ENCODE measurements at places on chromosomes 1 and 21. TPM values are rescaled to one million over a fixed set of nuclear protein-coding genes. Genes with fewer than 3 reads are reported as not detected.

DNA sequence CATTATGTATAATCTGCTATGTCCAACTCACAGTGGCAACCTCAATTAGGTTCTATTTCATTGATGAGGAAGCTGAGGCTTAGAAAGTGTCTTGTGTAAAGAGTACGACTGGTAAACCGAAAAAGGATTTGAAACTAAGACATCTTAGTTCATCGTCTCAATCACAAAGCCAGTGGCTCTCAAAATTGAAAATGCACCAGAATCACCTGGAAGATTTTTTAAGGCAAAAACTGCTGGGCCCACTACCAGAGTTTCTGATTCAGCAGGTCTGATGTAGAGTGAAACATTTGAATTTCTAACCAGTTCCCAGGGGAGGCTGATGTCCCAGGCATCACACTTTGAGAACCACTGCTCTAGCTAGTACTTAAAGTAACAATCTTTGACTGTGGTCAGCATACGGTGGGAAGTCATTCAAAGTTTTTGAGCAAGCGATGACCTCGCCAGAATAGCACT, 5.2 kb upstream of the LRRC53 start:
- H3K27me3 ChIP-seq: peaks cover 10% of the 10 kb centered on the region
- no peak overlapping the region for H3K27ac ChIP-seq
- peaks cover 5% of the 10 kb centered on the region for H3K4me1 ChIP-seq
- no peak overlapping the region for H3K4me3 ChIP-seq
- DNase-seq: no peak

- no peaks in the 10 kb centered on the region for H3K27me3 ChIP-seq
- H3K4me1 ChIP-seq: no peaks in the 10 kb centered on the region
- no peak for DNase-seq
- H3K4me3 ChIP-seq: no peak overlapping the region
Observed at GRCh38 chr21:38839328-38840286, 33.9 kb downstream of the ETS2 start.

HSD11B1 gene
- total RNA-seq: not detected

- no peak for DNase-seq
- no peak overlapping the region for H3K27ac ChIP-seq
- no peaks in the 10 kb centered on the region for H3K4me1 ChIP-seq
- H3K27me3 ChIP-seq: no peaks in the 10 kb centered on the region
- no peaks in the 10 kb centered on the region for H3K36me3 ChIP-seq
Observed at GRCh38 chr1:176745945-176746344, 283.0 kb downstream of the PAPPA2 start.

KRTAP11-1 gene
- not detected for total RNA-seq

APP gene
- 489 TPM for total RNA-seq

GRCh38 chr1:44359234-44359935, 4.3 kb upstream of the ERI3 start:
- H3K4me1 ChIP-seq: peaks cover 34% of the 10 kb centered on the region
- H3K27me3 ChIP-seq: peaks cover 18% of the 10 kb centered on the region
- H3K27ac ChIP-seq: peak overlapping the region; percentile 57
- no peak for DNase-seq
- H3K4me3 ChIP-seq: no peak overlapping the region

GRCh38 chr1:87103074-87103473, 188.6 kb downstream of the HS2ST1 start:
- no peak for DNase-seq
- peaks cover 16% of the 10 kb centered on the region for H3K36me3 ChIP-seq
- peaks cover 9% of the 10 kb centered on the region for H3K4me1 ChIP-seq
- H3K27ac ChIP-seq: no peak overlapping the region
- H3K27me3 ChIP-seq: no peaks in the 10 kb centered on the region

DNA sequence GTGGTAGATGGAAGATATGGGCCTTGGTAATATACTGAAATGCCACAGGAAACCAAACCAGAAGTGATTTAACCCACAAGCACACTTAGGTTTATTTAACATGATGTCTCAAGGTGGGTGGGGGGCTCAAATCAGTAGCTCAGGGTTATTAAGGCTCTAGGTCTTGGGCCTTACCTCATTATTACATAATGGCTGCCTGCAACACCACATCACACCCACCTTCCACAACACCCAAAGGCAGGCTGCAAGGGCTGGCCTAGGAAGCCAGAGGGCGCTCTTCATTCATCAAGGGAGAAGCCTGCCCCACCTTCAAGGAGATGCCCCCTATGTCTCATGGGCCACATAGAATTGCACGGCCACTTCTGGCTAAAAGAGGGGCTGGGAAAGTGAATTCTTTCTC, 6.0 kb downstream of the TFF1 start:
- H3K27ac ChIP-seq: no peak overlapping the region
- peaks cover 15% of the 10 kb centered on the region for H3K27me3 ChIP-seq
- no peaks in the 10 kb centered on the region for H3K36me3 ChIP-seq
- DNase-seq: no peak
- H3K4me1 ChIP-seq: no peaks in the 10 kb centered on the region

- DNase-seq: no peak
- peaks cover 2% of the 10 kb centered on the region for H3K36me3 ChIP-seq
- H3K27me3 ChIP-seq: no peaks in the 10 kb centered on the region
- H3K4me1 ChIP-seq: no peaks in the 10 kb centered on the region
Observed at GRCh38 chr1:231376101-231376500, 38.0 kb downstream of the SPRTN start.

GRCh38 chr1:228006786-228007048, at the start of gene WNT3A:
Gene WNT3A (plus strand): TSS chr1:228006998. CDS start chr1:228007129, 131 bp downstream.
- peak within 1 kb of the TSS; percentile 55 for H3K4me3 ChIP-seq
- H3K27ac ChIP-seq: no peak within 1 kb of the TSS
- DNase-seq: no peak
- H3K4me1 ChIP-seq: peaks cover 12% of the 10 kb centered on the region
- H3K27me3 ChIP-seq: peaks cover 92% of the 10 kb centered on the region
- H3K36me3 ChIP-seq: no peaks in the 10 kb centered on the region

DNA sequence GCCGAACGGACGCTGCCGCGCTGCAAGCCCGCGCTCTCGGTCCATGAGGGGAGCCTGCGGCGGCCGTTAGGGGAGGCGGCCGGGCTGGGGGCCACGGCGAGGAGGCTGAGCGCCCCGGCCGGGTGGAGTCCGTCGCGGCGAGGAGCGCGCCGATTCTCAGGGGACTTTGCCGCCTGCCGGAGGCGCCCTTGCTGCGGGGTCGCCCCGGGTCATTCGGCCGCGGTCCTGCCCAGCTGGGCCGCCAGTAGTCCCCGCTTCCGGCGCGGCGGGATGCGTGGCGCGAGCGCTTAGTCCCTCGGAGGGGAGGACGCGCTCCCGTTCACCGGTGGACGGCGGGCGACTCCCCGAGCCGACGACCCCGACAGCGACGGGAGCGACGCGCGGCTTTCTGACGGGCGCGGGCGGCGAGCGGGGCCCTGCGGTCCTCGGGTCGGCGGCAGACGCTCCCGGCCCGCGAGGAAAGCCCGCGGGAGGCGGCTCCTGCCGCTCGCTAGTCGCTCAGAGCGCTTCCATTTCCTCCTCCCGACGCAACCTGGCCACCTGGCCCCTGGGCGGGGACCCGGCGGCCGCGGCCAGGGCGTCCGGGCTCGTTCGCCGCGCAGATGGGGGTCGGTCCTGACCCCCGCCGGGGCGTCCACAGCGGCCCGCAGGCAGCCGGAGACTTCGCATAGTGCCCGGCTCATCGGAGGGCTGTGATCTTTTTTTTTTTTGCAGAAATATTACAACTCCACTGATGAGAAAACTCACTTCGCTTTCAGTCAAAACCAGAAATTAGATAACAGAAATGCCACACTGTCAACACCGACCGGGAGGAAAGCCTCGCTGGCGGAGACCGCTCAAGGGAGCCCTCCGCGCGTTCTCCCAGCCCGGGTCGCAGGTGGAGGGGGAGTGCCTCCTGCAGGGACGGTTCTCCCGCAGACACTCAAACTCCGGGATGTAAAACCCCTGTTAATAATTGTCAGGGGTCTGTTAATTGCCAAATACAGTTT, 641 bp upstream of the ZBTB21 start:
- peak overlapping the region; percentile 85 for H3K27ac ChIP-seq
- peaks cover 20% of the 10 kb centered on the region for H3K27me3 ChIP-seq
- H3K4me3 ChIP-seq: peak overlapping the region; percentile 76
- no peak for DNase-seq
- H3K4me1 ChIP-seq: peaks cover 7% of the 10 kb centered on the region

DNA sequence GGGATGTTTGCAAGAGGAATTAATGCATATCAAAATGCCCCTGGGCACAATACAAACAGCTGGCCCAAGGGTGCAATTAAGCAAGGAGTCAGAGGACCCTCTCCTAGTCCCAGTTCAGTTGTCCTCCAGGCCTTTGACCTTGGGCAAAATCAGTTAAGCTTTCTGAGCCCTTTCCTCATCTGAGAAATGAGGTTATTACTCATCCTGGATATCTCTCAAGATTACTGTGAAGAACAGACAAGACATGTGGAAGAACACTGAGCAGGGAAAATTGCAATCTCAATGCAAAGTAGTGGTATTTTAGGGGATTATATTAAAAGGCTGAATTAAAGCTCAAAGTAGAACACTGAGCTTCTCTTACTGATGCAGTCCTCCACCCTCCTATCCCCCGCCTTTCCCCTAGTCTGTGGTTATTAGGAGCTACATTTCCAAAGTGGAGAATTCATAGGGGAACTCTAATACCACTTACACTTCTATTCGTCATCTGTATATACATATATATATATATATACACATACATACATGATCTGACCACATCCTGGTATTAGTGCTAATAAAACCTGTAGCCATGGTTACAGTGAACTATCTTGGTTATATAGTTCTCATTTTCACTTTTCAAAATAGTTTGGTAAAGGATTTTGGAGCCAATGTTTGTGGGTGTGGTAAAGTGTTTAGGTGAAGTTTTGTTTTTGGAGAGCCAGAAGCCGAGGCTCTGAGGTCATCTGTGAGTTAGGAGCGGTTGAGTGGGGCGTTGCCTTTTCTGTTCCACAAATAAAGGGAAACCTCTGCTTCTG, 18.1 kb downstream of the KIAA0040 start:
- no peak overlapping the region for H3K27ac ChIP-seq
- no peaks in the 10 kb centered on the region for H3K4me1 ChIP-seq
- DNase-seq: no peak
- H3K27me3 ChIP-seq: no peaks in the 10 kb centered on the region
- H3K36me3 ChIP-seq: no peaks in the 10 kb centered on the region
- no peak overlapping the region for H3K4me3 ChIP-seq

- DNase-seq: no peak
- H3K4me3 ChIP-seq: no peak overlapping the region
- H3K4me1 ChIP-seq: peaks cover 8% of the 10 kb centered on the region
- no peaks in the 10 kb centered on the region for H3K36me3 ChIP-seq
- H3K27ac ChIP-seq: no peak overlapping the region
Observed at GRCh38 chr1:89615676-89616598, 17.0 kb upstream of the LRRC8C start.

OR2L3 gene
- total RNA-seq: not detected

DCAF8 gene
- total RNA-seq: 299 TPM

ARHGAP29 gene
- 110 TPM for total RNA-seq

DNA sequence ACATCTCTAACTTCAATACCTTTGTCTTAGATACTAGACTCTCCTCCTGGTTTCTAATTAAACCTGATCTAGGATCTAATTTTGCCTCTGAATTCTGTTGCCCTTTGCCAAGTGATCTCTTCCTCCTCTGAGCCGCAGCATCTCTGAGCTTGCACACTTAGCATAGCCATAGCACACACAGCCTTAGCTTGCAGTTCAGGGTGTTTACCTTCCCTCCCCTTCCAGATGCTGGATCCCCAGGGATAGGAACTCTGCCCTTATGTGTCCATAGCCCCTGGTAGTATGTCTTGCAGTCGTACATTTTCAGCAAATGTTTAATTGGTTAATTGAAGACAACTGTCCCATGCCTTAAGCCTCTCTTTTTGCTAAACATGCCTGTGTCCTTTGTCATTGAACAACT, 30.3 kb downstream of the SELL start:
- no peaks in the 10 kb centered on the region for H3K36me3 ChIP-seq
- H3K4me1 ChIP-seq: peaks cover 15% of the 10 kb centered on the region
- no peaks in the 10 kb centered on the region for H3K27me3 ChIP-seq
- H3K4me3 ChIP-seq: no peak overlapping the region
- no peak for DNase-seq

- DNase-seq: no peak
- no peak overlapping the region for H3K27ac ChIP-seq
- no peaks in the 10 kb centered on the region for H3K36me3 ChIP-seq
- peaks cover 2% of the 10 kb centered on the region for H3K4me1 ChIP-seq
Observed at GRCh38 chr1:29970747-29971325, 734.5 kb downstream of the PTPRU start.

RCC2 gene
- total RNA-seq: 159 TPM

GRCh38 chr21:15472108-15473040, 257.4 kb upstream of the USP25 start:
- no peaks in the 10 kb centered on the region for H3K27me3 ChIP-seq
- H3K4me1 ChIP-seq: peaks cover 11% of the 10 kb centered on the region
- peaks cover 2% of the 10 kb centered on the region for H3K36me3 ChIP-seq
- H3K4me3 ChIP-seq: no peak overlapping the region
- H3K27ac ChIP-seq: no peak overlapping the region

GRCh38 chr1:89719502-89720306, 86.8 kb downstream of the LRRC8C start:
- DNase-seq: no peak
- H3K4me3 ChIP-seq: no peak overlapping the region
- H3K27ac ChIP-seq: no peak overlapping the region
- H3K27me3 ChIP-seq: peaks cover 2% of the 10 kb centered on the region
- H3K4me1 ChIP-seq: peaks cover 11% of the 10 kb centered on the region

GRCh38 chr1:230350208-230350921, 75.8 kb downstream of the PGBD5 start:
- no peaks in the 10 kb centered on the region for H3K27me3 ChIP-seq
- H3K4me3 ChIP-seq: no peak overlapping the region
- no peaks in the 10 kb centered on the region for H3K36me3 ChIP-seq
- peaks cover 13% of the 10 kb centered on the region for H3K4me1 ChIP-seq
- no peak overlapping the region for H3K27ac ChIP-seq

- H3K4me1 ChIP-seq: peaks cover 12% of the 10 kb centered on the region
- no peak for DNase-seq
- H3K4me3 ChIP-seq: no peak overlapping the region
- H3K36me3 ChIP-seq: peaks cover under 1% of the 10 kb centered on the region
- H3K27me3 ChIP-seq: peaks cover 23% of the 10 kb centered on the region
Observed at GRCh38 chr1:151142411-151143056, 3.9 kb downstream of the SEMA6C start.

DNA sequence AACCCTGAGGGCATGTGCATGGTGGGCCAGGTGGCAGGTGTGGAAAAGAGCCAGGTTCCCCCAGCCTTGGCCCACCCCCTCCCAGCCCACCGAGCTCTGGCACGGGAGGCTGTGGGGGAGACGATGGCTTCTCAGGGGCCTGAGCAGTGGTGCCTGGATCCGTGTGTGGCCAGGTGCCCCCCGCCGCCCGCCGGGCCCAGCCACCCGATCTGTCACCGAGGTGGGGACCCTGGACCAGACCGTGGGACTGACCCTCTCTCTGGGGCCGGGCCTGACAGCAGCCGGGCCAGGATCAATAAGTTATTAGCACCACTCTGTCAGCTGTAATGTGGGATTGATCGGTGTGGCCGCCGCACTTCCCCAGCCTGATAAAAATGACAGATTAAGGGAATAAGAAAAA, 13.8 kb downstream of the SAMD11 start:
- no peaks in the 10 kb centered on the region for H3K27me3 ChIP-seq
- peak overlapping the region; percentile 39 for H3K27ac ChIP-seq
- no peak overlapping the region for H3K4me3 ChIP-seq
- H3K36me3 ChIP-seq: no peaks in the 10 kb centered on the region

DNA sequence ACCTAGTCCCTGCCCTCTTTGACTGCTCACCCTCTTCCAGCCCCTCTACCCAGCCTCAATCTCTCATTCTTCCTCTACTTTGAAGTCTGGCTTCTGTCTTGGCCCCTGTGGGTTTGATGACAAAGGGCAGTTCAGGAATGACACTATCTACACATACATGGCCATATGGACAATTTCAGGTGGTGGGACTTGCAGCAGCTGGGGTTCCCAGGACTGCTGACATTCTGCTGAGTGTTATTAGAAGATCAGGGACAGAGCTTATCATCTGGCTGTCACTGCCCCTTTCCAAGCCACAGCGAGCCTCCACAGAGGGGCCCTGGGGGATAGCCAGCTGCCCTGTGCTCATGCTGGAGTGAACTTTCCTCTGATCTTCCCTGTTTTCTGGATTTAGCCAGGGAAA, 97.4 kb upstream of the IPO9 start:
- peaks cover 31% of the 10 kb centered on the region for H3K4me1 ChIP-seq
- peak overlapping the region; percentile 58 for H3K27ac ChIP-seq
- DNase-seq: no peak

Data from mesothelial cell of epicardium (in vitro differentiated cells).